ENCODE measurements at places on chromosomes 1 and 21.
A peak's percentile ranks its signal among the peaks of the same experiment; 100 is the strongest.

DNA sequence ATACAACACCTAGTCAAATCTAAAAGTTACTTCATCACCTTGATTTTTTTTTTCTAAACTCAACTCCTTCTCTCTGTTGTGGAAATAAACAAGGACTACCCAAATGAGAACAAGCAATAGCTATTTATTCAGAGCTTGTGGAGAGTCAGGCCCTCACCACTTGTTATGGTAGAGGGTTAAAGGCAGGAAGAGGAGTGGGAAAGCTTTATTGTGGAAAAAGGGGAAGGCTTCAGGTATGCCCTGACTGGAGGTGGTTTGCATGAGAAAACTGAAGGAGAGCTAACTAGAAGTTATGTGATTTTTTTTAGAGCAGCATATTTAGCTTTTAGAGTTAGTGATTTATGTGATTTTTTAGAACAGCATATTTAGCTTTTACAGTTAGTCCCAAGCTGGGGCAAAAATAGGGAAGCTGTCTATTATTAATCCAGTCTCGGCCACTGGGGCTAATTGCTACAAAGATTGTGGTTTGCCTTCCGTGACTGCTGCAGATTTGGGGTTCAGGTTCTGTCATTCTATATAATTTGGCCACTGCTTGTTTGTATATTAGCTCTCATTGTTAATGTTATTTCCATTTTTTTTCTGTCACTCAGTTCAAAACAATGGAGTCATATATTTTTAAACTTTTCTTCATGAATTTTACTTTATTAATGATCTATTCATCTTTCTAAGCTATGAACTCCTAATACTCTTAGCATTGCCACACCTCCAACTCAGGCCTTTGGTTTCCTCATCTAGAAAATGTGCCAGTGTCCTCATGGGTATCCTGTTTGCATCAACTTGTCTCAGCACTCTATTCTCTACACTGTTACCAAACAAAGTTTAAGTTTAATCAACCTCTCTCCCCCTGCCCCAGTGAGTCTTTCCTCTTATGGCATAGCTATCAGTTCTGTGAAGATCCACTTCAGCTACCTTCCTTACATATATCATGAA, 713.0 kb downstream of the BRINP3 start:
- no peak for DNase-seq

DNA sequence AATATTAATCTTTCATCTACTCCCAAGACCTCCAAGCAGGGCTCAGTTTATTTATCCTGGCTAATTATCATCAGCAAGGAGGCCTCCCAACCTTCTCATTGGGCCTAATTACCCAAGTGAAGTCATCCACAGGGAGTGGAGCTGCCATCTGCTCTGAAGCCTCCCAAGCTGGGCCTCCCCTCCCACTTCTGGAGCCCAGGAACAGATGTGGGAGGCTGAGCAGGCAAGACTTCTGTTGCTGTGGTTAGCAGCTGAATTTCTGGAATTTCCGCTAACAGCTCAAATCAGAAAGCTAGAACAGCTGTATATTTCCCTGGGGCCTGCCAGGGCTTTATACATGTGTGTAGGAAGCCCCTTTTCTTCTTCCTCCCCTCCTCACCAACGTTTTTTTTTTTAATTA, 127.5 kb downstream of the UCK2 start:
- DNase-seq: no peak

GRCh38 chr1:155499953-155500639, 62.5 kb downstream of the ASH1L start:
- DNase-seq: peak; percentile 43

- DNase-seq: no peak
Observed at GRCh38 chr1:15680131-15680530, 4.0 kb upstream of the PLEKHM2 start.

DNA sequence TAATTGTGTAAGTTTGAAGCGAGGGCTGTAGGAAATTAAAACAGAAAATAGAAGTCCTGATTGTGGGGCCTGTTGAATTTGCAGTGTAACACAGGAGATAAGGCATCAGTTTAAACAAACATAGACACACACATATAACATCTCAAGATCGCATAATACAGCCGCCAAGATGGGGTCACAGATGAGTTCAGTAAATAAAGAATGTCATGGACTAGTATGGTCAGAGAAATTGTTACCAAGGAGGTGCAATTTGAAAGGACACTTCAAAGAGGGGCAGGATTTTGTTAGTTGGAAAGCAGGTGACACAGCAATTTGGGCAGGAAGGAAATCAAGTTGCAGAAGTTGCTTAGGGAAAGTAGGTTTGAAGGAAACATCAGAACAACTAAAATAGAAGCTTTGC, 450.0 kb downstream of the USP25 start:
- no peak for DNase-seq

DNA sequence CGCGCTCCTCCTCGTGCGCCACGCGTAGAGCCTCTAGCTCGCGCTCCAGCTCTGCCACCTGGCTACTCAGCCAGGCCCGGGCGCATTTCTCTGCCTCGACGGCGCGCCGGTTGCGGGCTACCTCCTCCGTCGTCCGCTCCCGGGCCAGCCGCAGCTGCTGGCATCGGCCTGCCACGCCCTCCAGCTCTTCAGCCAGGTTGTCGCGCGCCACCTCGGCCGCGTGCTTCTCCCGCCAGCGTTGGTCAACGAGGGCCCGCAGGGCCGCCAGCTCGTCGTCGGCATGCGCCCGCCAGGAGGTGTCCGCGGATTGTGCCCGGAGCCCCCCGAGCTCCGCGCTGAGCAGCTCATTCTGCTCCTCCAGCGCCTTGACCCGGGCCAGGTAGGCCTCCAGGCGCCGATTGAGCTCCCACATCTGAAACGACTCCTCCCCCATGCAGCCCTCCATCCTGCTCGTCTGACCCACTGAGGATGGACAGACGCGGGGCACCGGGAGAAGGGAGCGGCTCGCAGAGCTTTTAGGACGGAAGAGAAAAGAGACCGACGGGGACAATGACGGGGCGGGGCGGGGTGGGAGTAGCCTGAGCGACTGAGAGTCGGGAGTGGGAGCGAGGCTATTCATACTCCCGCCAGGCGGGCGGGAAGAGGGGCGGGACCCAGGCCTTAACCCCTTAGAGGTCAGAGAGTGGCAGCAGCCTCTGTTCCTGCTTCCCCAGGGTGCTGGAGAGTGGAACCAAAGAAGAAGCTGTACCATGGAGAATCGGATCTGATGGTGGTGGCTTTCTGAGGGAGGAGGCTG, at the start of gene NES:
Gene NES (minus strand): TSS at position 588 of the 796 bp plus-strand sequence. CDS start 143 bp downstream, at position 445.
- DNase-seq: peak; percentile 50

- no peak for DNase-seq
Observed at GRCh38 chr1:53693339-53693738, 45.6 kb downstream of the GLIS1 start.

DNA sequence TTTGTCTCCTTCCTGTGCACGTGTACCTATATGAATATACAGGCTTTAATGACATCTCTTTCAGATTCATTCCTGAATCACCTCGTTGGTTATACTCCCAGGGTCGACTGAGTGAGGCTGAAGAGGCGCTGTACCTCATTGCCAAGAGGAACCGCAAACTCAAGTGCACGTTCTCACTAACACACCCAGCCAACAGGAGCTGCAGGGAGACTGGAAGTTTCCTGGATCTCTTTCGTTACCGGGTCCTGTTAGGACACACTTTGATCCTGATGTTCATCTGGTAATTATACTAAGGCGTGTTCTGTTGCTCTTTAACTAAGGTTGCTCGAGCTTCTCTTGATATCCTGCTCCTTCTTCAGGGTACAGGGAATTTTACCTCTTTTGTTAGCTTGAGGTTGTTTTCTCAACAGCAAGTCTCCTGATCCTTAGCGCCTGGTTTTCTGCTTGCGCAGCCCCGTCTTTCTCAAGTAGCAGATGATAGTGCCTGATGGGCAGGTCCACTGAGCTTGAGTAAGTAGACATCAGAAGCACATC, 55.1 kb downstream of the SLC22A15 start:
- no peak for DNase-seq

DNA sequence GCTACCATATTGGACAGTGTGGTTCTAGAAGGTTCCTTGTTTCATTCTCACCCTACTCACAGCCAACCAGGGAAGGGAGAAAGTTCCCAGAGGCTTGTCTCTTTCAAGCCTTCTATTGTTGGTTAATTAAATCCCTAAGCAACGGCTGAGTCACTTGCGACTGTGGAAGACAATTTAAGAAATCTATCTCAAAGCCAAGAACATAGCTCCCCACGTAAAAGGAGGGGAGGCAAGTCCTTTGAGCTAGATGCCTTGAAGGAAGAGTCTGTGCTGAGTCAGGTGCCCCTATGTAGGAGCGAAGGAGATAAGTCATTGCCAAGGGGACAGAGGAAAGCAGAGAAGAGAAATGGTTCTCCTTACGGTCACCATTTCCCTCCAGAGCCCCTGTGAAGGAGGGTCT, 79.4 kb upstream of the PPP2R5A start:
- DNase-seq: no peak
